ENCODE measurements at places on chromosomes 5 and 9.

- no peak for DNase-seq
Observed at GRCh38 chr5:79076819-79077218, 7.3 kb downstream of the BHMT2 start.

- DNase-seq = no peak
Observed at GRCh38 chr5:65753189-65753588, 31.2 kb downstream of the NLN start.

- peak; percentile 29 for DNase-seq
Observed at GRCh38 chr5:32499261-32499660, 54.7 kb upstream of the ZFR start.

DNA sequence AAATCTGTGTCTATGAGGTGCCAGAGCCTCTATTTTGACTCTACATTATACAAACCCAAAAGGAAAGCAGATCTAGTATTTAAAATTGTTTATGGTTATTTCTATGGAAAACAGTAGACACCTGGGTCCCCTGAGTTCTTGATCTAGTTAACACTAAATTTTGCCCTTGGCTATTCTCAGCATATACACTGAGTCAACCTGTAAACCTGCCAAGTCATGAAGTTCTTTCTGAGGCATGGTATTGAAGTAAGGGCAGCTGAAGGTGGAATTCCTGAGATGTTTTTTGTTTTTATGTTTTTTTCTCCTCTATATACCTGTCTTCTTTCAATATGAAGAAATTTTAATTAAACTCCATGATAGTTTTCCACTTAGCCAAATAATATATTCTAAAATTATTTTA lies 120.2 kb downstream of the PDE4D start:
- DNase-seq = no peak

DNA sequence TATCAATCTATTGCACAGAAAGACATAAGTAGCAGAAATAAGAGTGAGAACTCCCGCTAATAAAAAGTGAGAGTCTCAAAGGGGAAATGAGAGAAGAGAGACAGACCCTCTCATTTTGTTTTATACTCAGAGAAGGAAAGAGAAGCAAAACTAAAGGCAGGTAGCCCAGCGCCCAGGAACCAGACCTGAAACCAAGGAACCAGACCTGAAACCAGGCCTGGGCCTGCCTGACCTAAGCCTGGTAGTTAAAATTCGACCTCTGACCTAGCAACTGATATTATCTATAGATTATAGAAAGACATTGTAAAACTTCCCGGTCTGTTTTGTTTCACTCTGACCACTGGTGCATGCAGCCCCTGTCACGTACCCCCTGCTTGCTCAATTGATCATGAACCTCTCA lies 134.5 kb upstream of the SEMA6A start:
- no peak for DNase-seq

- DNase-seq = peak; percentile 71
Observed at GRCh38 chr5:135457424-135458071, 5.4 kb upstream of the TIFAB start.

DNA sequence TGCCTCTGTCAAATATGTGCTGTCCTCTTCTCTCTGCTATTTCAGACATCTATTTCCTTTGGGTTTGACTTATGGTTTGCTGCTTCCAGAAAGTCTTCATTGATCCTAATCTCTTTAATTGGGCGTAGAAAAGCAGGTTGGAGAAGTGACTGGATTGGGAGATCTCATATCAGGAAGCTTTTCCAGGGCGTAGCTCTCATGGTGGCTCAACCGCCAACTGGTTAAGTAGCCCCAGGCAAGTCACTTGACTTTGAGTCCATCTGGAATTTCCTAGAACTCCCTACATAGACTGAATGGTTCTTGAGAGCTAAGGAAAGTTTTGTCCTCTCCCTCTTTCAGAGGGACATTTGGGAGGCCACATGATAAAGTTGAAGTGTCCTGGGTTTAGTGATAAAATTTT lies 192.3 kb upstream of the GLRA1 start:
- no peak for DNase-seq

- no peak for DNase-seq
Observed at GRCh38 chr9:90299968-90300367, 342.7 kb downstream of the DIRAS2 start.

GRCh38 chr9:16460696-16461095 lies 409.8 kb downstream of the BNC2 start:
- no peak for DNase-seq

- DNase-seq = peak; percentile 35
Observed at GRCh38 chr5:73625944-73626811, at the start of gene ARHGEF28. ARHGEF28 (plus strand) TSS chr5:73626196; CDS start chr5:73684852, 58,656 bp downstream.

- no peak for DNase-seq
Observed at GRCh38 chr9:21685502-21685901, 116.9 kb upstream of the MTAP start.

DNA sequence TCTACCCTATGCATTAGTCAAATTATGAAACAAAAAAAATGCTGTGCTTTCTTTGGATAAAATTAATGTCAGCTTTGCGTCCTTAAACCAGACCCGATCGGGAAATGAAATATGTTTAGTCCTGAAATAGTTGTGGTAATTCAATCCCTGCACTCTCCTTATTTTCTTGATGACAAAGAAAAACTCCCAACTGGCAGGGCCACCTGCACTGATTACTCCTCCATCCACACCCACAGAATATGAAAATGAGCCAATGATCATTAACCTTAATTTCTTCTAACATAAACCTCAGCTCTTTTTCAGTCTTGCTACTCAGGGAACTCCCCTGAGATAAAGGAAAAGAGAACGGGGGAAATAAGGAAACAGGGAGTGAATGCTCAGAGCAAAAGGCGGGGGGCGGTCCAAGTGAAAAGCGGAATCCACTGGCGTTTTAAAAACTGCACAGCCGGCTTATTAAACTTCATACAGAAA lies 245.3 kb downstream of the BNC2 start:
- DNase-seq = no peak

DNA sequence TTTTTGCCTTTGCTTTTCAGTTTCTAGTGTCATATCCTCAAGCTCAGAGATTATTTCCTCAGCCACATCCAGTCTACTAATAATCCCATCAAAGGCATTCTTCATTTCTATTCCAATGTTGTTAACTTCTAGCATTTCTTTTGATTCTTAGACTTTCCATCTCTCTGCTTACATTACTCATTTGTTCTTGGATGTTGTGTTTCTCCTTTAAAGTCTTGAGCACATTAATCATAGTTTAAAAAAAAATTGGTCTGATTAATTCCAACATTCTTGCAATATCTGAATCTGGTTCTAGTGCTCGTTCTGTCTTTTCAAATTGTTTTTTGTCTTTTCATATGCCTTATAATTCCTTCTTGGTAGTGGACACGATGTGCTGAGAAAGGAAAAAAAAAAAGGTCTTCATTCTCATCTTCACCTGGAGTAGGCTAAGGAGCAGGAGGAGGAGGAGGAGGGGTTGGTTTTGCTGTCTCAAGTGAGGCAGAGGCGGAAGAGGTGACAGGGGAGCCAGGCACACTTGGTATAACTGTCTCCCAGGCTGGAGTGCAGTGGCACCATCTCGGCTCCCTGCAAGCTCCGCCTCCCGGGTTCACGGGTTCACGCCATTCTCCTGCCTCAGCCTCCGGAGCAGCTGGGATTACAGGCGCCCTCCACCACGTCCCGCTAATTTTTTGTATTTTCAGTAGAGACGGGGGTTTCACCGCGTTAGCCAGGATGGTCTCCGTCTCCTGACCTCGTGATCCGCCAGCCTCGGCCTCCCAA lies 16.3 kb downstream of the PRXL2C start:
- DNase-seq = no peak

GRCh38 chr5:170327829-170328228 lies 30.3 kb upstream of the LCP2 start:
- no peak for DNase-seq

Data from stimulated activated naive CD8-positive, alpha-beta T cell treated with anti-CD3 and anti-CD28 coated beads, Interleukin-15, Interleukin-2, amounts not matched to agents 100 U/mL and 50 U/mL, for 24 hours (primary cell).